Mesothelial cell of epicardium (in vitro differentiated cells): ENCODE measurements at places on chromosomes 2 and 18.

GRCh38 chr2:142870526-142870925 lies 6.9 kb upstream of the KYNU start:
- DNase-seq = no peak
- H3K4me3 ChIP-seq = no peak overlapping the region
- no peaks in the 10 kb centered on the region for H3K36me3 ChIP-seq
- peaks cover 16% of the 10 kb centered on the region for H3K4me1 ChIP-seq
- H3K27me3 ChIP-seq = no peaks in the 10 kb centered on the region
- no peak overlapping the region for H3K27ac ChIP-seq

GRCh38 chr2:166609183-166609959 lies 115.3 kb upstream of the SCN7A start:
- H3K27ac ChIP-seq = no peak overlapping the region
- H3K27me3 ChIP-seq = no peaks in the 10 kb centered on the region
- H3K36me3 ChIP-seq = no peaks in the 10 kb centered on the region
- H3K4me3 ChIP-seq = no peak overlapping the region
- H3K4me1 ChIP-seq = peaks cover 3% of the 10 kb centered on the region
- DNase-seq = no peak

- H3K36me3 ChIP-seq = no peaks in the 10 kb centered on the region
- H3K27ac ChIP-seq = no peak overlapping the region
- no peaks in the 10 kb centered on the region for H3K4me1 ChIP-seq
- DNase-seq = no peak
- peaks cover 3% of the 10 kb centered on the region for H3K27me3 ChIP-seq
Measured at GRCh38 chr2:133248264-133248663, 320.0 kb downstream of the NCKAP5 start.

DNA sequence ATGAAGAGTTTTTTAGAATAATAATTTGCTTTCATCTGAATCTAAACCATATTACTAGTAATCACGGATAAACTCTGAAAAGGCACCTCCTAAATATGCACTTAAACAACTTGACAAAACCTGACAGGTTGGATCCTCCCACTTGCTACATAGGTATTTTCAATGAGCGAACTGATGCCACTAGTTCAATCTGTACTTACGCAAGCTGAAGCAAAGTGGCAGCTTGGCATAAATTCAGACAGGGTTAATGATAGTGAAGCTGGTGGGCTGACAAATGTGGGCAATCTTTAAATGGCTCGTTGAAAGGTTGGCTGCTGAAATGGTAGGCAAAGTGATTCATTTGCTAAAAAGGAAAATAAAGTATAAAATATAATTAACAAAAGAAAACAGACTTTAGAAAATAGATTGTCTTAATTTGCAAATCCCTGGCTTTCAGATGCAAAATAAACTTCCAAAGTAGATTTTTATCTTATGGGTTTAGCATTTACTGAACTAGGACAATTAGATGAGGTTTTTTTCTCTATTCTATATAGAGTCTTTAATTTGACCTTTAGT lies 1713.5 kb upstream of the SLC39A10 start:
- DNase-seq = no peak
- no peaks in the 10 kb centered on the region for H3K36me3 ChIP-seq
- H3K4me3 ChIP-seq = no peak overlapping the region

DNA sequence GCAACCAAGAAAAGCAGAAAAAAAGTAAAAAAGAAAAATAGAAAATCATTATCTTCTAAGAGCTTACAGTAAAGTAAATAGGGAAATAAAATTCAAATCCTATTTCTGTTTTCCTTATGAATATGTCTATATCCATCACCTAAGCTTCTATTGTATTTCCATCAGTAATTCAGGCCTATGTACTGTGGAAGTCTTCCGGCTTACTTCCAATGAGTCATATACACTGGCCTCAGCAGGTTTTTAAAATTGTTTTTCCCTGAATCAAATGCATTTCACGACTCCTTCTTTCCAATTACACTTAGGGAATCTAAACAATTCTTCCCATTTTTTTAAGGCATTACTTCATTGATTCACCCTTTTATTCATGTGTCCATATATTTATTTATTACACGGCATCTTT lies 164.7 kb downstream of the CCDC102B start:
- DNase-seq = no peak
- H3K27ac ChIP-seq = no peak overlapping the region
- H3K4me3 ChIP-seq = no peak overlapping the region
- no peaks in the 10 kb centered on the region for H3K27me3 ChIP-seq
- no peaks in the 10 kb centered on the region for H3K36me3 ChIP-seq

- peaks cover 10% of the 10 kb centered on the region for H3K4me1 ChIP-seq
- no peak for DNase-seq
- H3K27me3 ChIP-seq = no peaks in the 10 kb centered on the region
- no peak overlapping the region for H3K27ac ChIP-seq
- H3K36me3 ChIP-seq = peaks cover 3% of the 10 kb centered on the region
- no peak overlapping the region for H3K4me3 ChIP-seq
Measured at GRCh38 chr2:214801068-214801467, 8.4 kb downstream of the BARD1 start.

- H3K4me1 ChIP-seq = peaks cover 13% of the 10 kb centered on the region
- H3K27ac ChIP-seq = peak overlapping the region; percentile 73
Measured at GRCh38 chr2:131016826-131017741, 76.2 kb downstream of the FAM168B start.

DNA sequence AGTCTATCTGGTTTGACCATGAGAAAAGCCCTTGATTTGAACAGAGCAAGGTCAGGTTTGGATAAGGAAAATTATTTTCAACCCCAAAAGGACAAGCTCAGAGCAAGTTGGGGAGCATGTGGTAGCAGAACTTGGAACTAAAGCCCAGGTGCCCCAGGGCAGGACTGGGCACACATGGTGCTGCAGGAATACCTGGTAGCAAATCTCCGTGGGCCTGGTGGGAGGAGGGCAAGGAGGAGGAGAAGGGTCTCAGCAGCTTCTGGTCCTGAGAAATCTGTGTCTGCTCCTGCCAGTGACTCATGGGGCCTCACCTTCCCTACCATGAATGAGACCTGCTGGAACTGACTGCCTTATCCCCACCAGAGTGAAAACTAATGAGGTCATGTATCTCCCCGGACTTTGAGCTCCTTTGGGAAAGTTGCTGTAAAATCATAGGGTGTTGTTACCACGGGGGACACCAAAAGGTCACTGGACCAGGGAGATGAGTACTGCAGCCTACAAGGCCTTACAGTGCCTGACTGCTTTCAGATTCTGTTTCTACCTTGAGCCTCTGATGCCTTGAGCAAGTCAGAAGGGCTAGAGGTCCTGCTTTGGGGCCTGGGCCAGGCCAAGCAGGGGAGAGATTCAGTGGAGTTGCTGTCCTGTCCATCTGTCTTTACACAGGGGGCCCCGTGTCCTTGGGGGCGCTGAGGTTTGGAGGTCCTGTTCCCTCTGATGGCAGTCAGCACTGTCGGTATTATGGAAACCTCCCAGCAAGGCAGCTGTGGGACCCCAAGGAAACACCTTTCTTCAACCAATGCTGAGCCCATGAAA lies 304.0 kb downstream of the MYCN start:
- H3K4me1 ChIP-seq = peaks cover 9% of the 10 kb centered on the region
- no peak overlapping the region for H3K27ac ChIP-seq
- H3K4me3 ChIP-seq = no peak overlapping the region
- no peaks in the 10 kb centered on the region for H3K27me3 ChIP-seq
- DNase-seq = no peak

GRCh38 chr18:3597409-3598357 lies 147.7 kb downstream of the TGIF1 start:
- H3K36me3 ChIP-seq = no peaks in the 10 kb centered on the region
- H3K27me3 ChIP-seq = no peaks in the 10 kb centered on the region
- DNase-seq = no peak
- peaks cover 53% of the 10 kb centered on the region for H3K4me1 ChIP-seq

GRCh38 chr2:169713331-169713730 lies 19.1 kb downstream of the PHOSPHO2 start:
- no peak overlapping the region for H3K27ac ChIP-seq
- peaks cover 14% of the 10 kb centered on the region for H3K36me3 ChIP-seq
- no peak overlapping the region for H3K4me3 ChIP-seq
- DNase-seq = no peak
- no peaks in the 10 kb centered on the region for H3K27me3 ChIP-seq

GRCh38 chr2:71614976-71615766 lies 161.8 kb downstream of the DYSF start:
- no peaks in the 10 kb centered on the region for H3K27me3 ChIP-seq
- no peaks in the 10 kb centered on the region for H3K36me3 ChIP-seq
- peak overlapping the region; percentile 49 for H3K27ac ChIP-seq
- H3K4me3 ChIP-seq = no peak overlapping the region
- DNase-seq = no peak

DNA sequence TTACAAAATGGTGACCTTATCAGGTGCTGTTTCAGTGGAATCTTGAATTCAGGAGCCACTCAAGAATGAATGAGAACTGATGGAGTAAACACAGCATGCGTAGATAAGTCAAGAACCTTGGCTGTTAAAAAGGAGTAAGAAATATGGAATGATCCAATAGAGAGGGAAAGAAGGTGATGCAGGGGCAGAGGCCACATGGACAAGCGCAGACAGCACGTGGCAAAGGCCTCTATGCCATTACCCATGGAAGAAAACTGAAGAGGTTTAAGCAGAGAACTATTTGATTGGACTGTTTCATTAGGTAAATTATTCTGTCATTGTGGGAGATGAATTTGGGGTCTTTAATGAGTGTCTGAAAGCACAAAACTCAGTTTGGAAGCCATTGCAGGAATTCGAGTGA lies 142.4 kb upstream of the RASGRP3 start:
- no peaks in the 10 kb centered on the region for H3K4me1 ChIP-seq
- no peaks in the 10 kb centered on the region for H3K27me3 ChIP-seq
- H3K4me3 ChIP-seq = no peak overlapping the region
- peaks cover 10% of the 10 kb centered on the region for H3K36me3 ChIP-seq

DNA sequence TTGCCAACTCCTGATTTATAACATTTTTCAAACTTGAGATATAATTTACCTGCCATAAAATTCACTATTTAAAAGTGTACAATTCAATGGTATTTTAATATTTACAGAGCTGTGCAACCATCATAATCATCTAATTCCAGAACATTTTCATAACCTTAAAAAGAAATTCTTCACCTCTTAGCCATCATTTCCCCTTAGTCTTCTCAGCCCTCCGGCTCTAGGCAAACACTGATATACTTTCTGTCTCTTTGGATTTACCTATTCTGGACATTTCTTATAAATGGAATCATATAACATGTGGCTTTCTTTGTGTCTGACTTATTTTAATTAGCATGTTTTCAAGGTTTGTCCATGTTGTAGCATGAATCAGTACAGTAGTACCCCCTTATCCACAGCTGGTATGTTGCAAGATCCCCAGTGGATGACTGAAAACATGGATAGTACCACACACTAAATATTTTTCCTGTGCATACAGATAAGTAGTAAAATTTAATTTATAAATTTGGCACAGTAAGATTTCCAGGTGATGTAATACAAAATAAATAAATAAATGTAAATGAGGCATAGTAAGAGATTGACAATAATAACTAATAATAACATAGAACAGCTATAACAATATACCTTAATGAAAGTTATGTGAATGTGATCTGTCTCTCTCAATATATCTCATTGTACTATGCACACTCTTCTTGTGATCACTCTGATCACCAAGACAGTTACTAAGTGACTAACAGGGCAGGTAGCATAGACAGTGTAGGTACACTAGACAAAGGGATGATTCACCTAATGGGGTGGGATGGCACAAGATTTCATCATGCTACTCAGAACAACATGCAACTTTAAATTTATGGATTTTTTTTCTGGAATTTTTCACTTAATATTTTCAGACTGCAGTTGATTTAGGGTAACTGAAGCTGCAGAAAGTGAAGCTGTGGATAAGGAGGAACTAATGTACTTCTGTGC lies 73.1 kb downstream of the RAB3GAP1 start:
- no peaks in the 10 kb centered on the region for H3K27me3 ChIP-seq
- no peak for DNase-seq
- no peak overlapping the region for H3K27ac ChIP-seq
- peaks cover 33% of the 10 kb centered on the region for H3K36me3 ChIP-seq
- no peaks in the 10 kb centered on the region for H3K4me1 ChIP-seq
- no peak overlapping the region for H3K4me3 ChIP-seq

GRCh38 chr18:74791501-74792194 lies 194.0 kb downstream of the ZNF407 start:
- no peak overlapping the region for H3K27ac ChIP-seq
- no peaks in the 10 kb centered on the region for H3K27me3 ChIP-seq
- H3K4me1 ChIP-seq = peaks cover 9% of the 10 kb centered on the region
- H3K4me3 ChIP-seq = no peak overlapping the region
- no peak for DNase-seq
- H3K36me3 ChIP-seq = no peaks in the 10 kb centered on the region

- peaks cover 26% of the 10 kb centered on the region for H3K27me3 ChIP-seq
- H3K27ac ChIP-seq = no peak overlapping the region
- no peak for DNase-seq
- no peaks in the 10 kb centered on the region for H3K4me1 ChIP-seq
- no peaks in the 10 kb centered on the region for H3K36me3 ChIP-seq
Measured at GRCh38 chr2:161586517-161587167, 37.6 kb upstream of the SLC4A10 start.
